ENCODE measurements at places on chromosomes 5 and 9.

DNA sequence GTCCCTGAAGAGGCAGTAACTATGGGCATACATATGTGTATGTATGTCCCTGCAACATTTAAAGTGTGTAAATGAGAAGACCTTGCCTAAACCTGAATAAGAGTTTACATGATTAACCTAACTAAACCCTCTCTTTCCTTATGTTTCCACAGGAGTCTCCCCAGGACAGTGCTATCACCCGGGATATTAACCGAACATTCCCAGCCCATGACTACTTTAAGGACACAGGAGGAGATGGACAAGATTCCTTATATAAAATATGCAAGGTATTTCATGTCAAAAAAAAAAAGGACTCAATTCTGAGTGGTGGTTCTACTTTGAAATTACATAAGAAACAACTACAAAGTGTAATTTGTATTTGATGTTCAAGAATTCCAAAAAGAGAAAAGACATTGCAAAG, 31.7 kb downstream of the GPR21 start:
- DNase-seq: no peak

- no peak for DNase-seq
These were observed 85.3 kb upstream of the CAST start for GRCh38 chr5:96576876-96577275.

GRCh38 chr5:135487839-135488514, 35.8 kb upstream of the TIFAB start:
- DNase-seq: no peak

DNA sequence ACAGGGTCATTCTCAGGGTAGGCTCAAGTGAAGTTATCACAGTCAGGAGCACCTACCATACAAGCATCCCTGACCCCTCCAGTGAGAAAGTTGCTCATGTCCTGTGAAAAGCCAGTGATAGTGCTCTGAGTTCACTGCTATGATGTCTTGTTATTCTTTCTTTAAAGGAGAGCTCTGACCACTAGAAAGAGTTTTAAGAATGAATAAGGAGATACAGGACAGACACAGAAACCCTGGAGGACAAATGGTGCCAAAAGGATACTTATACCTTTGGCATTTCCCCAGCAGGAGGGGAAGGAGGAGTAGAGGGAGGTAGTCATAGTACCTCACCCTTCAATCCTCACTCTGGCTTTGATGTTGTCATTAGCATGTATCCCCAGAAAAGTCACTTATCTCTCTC, 84.0 kb upstream of the AGXT2 start:
- no peak for DNase-seq

- DNase-seq: peak; percentile 64
These were observed 62.5 kb upstream of the ITGA1 start for GRCh38 chr5:52725065-52725746.

- no peak for DNase-seq
These were observed 3.6 kb upstream of the CTXN3 start for GRCh38 chr5:127645300-127645726.

DNA sequence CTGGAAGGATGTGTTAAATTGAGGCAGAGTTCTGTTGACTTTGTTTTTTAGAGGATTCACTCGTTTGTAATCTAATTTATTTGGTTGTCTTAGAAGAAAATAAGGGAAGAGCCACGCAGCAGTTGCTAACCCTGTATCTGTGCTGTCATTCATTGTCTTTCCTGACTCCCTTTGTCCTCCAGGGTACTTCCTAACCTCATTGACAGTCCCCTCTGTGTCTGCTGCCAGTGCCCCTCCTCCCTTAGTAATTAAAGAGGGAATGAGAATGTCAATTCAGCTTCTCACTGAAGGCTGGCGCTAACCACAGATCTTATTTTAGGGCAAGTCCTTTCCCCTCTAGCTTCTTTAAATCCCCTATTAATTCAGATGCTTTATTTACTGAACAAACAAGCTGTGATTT, 84.0 kb downstream of the MAST4 start:
- no peak for DNase-seq

DNA sequence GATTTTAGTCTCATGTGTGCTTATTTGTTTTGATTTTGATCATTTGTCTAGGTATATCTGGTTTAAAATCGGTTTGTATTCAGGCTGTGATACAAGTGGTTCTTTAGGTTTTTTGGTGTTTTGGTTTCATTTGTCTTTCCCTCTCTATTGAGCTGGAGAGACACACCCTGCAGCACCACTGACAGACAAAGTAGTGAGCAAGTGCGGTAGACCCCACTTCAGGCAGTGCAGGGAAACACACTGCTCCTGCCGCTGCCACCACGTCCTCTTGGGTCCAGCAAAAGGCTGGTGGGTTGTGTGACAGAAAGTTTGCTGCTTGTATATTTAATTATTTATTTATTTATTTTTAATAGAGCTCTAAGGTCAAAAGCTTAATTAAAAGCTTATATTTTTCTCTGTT, 801.0 kb downstream of the NR2F1-AS1 start:
- DNase-seq: no peak

DNA sequence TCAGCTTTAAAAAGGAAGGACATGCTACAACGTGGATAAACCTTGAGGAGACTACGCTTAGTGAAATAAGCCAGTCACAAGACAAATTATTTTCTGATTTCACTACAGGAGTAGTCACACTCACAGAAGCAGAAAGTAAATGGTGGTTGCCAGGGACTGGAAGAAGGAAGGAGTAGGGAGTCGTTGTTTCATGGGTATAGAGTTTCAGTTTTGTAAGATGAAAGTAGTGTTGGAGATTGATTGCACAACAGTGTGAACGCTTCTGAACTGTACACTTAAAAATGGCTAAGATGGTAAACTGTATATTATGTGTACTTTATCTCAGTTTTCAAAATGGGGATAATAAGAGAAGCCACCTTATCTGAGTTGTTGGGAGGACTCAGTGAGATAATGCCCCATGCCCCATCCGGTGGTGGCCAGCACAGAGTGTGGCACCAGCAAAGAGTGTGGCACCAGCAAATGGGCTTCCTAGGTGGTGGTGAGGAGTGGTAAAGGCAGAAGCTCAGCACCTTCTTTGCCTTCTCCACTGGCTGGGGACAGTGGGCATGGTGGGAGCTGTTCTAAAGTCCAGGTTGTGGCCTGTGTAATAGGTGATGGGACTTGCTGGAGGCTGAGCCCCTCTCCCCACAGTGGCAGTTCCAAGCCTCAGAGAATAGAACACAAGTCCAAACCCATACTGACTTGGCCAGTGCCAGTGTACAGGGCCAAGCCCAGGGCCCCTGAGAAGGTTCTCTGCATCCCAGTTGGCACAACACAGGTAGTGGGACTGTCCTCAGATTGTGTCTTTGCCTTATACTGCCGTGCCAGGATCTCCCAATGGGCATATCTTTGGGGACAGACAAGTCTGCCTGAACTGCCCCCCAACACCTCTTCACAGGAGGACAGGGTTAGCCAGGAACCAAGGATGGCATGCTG, 4.4 kb downstream of the SLC22A4 start:
- DNase-seq: peak; percentile 83

DNA sequence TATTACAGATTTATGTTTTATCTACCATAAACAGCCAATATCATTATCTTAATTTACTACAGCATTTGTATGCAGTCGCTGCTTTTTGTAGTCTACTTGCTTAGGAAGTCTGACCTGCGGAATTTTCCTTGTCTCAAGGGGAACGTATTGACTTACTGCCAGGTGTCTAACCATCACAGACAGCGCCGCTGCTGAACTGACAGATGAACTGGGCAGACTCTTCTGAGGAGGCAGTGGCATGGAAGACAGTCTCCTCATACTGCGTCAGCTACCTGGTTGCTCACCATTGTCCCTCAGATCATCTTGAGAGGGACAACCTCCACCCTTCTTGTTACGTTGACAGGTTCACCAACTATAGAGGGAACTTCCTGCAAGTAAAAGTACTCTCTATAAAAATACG, 574.3 kb upstream of the ZNF462 start:
- DNase-seq: no peak

GRCh38 chr5:98588215-98588614, 185.2 kb upstream of the RGMB start:
- DNase-seq: no peak

- no peak for DNase-seq
These were observed 170.1 kb downstream of the GOLPH3 start for GRCh38 chr5:32003981-32004380.

DNA sequence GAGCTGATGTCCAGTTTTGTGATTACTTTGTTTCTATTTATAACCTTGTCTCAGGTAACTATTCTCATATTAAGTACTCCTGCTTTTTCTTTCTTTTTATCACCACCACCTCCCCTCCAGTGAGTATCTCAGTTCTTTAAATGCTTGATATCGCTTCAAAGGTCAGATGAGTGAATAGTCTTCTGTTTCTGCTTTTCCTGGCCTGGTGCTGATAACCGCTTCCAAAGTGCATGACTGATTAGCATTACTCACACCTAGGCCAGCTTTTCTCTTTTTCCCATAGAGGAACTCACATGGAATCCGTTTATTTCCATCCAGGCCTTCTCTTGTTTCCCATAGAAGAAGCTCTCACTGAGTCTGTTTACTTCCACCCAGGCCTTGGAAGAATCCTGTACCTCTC, 3.2 kb downstream of the SLC36A1 start:
- no peak for DNase-seq

All from MV-4-11 (cell line).